NCI-H1417 treated with DMSO at 0.1 percent for 48 hours (cell line): ENCODE measurements at places on chromosomes 2 and 18.

GRCh38 chr18:21362831-21363230, 120.8 kb downstream of the GREB1L start:
- DNase-seq: no peak

- no peak for DNase-seq
Observed at GRCh38 chr2:83991992-83992391, 467.1 kb downstream of the SUCLG1 start.

- no peak for DNase-seq
Observed at GRCh38 chr2:152858594-152859265, 140.3 kb downstream of the ARL6IP6 start.

DNA sequence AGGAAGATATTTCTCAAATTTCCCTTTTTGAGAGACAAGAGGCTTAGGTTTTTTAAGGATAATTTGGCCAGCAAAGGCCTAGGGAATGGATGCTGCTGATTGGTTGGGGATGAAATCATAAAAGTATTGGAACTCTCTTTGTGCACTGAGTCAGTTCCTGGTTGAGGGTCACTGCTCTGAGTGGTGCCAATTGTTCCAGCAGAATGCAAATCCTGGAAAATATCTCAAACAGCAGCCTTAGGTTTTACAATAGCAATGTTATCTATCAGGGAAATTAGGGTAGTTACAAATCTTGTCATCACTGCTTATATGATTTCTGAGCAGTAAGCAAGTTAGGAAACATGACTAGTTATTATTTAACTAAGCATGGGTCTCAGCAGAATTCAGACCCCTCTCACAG, 96.2 kb downstream of the RAD51AP2 start:
- DNase-seq: no peak

DNA sequence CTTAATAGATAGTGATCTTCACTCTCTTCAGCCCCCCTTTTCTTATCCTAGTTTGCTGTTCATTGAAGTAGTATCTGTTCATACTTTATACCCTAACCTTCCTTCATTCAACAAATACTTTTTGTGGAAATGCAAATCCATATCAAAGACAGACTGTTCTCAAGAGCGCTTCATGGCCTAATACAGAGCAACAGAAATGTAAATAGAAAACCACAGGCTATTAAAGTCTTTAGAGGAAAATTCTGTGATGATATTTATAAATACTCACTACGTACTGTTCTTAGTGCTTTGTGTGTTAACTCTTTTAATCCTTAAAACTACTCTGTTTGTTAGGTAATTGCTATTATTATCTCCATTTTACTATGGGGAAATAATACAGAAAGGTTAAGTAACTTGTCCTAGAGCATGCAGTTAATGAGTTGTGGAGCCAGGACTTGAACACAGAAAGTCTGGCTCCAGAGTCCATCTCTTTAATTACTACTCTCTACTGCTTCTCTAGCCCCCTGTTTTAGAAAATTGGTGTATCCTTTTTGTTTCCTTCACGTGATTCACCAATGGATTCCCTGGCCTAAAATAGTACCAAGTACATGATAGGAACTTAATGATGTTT, 2.9 kb downstream of the MDH1 start:
- no peak for DNase-seq

- DNase-seq: no peak
Observed at GRCh38 chr2:161337247-161337646, 29.0 kb downstream of the PSMD14 start.

GRCh38 chr2:28276076-28276618, 116.5 kb upstream of the FOSL2 start:
- DNase-seq: no peak

- DNase-seq: no peak
Observed at GRCh38 chr2:206219957-206220356, 54.5 kb upstream of the ZDBF2 start.

GRCh38 chr18:25010623-25011374, 341.2 kb downstream of the ZNF521 start:
- no peak for DNase-seq
